Thoracic aorta (tissue), 2 donors: ENCODE measurements at places on chromosomes 5 and 9. TPM values are rescaled to one million over a fixed set of nuclear protein-coding genes. Genes with fewer than 3 reads are reported as not detected.

GRCh38 chr9:86636519-86636918 lies 282.3 kb upstream of the TUT7 start:
- no peak for DNase-seq
- H3K4me1 ChIP-seq = no peaks in the 10 kb centered on the region
- H3K4me3 ChIP-seq = no peak overlapping the region
- H3K36me3 ChIP-seq = no peaks in the 10 kb centered on the region

Gene TLX3
- total RNA-seq = not detected

Gene SPATA31A3
- not detected for total RNA-seq

Gene TTC39B
- 24.2 TPM for total RNA-seq

Gene SLC46A2
- 2.0 TPM for total RNA-seq
